AG09319 (cell line): ENCODE measurements at places on chromosomes 2 and 18.

GRCh38 chr2:72949642-72950041 lies 32.3 kb downstream of the EMX1 start:
- no peak for DNase-seq

- DNase-seq: no peak
Observed at GRCh38 chr18:45228796-45229388, 386.4 kb upstream of the SLC14A2 start.

DNA sequence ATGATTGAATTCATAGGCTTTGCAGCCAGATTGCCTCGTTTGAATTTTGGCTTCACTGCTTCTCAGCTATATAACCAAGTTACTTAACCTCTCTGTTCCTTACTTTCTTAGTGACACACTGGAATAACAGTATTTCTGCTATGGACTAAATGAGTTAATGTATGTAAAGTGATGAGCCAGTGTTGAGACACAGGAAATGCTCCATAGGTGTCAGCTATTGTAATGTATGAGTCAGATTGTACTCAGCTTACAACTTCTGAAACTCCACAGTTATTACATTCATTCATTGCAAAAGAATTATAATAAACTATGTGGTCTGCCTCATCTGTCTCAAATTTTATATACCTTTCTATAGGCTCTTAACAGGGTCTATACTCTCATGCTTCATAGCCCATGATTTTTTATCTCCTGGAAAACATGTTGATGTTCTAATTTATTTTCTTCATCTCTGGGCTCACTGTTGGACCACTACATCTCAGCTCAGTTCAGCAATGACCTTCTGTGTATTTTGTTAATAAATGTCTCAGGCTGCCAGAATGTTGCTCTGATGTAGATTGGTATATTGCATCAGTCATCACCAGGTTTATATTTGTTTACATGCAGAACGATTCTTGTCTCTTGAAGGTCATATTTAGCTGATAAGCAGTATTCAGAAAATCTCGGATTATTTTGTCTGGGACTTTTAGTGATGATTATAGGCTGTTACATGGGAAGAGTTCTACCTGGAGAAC lies 76.2 kb downstream of the MAP3K20 start:
- DNase-seq: peak; percentile 15

- DNase-seq: peak; percentile 47
Observed at GRCh38 chr2:66433945-66434678, 813 bp upstream of the MEIS1 start.

- DNase-seq: no peak
Observed at GRCh38 chr18:76502551-76502950, 7.5 kb upstream of the ZNF516 start.

DNA sequence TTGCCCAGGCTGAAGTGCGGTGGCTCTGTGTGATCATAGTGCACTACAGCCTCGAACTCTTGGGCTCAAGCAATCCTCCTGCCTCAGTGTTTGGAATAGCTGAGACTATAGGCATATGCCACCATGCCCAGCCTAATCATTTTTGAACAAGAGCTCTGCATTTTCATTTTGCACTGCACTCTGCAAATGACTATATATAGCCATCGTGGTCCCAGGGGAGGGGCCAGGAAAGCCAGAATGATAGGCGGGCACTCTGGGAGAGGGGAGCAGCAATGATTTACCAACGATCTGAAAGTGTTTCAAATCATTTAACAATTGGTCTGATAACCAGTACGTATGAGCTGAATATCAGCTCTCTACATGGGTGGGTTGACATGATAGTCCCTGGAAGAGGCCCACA lies 22.3 kb upstream of the ST3GAL5 start:
- no peak for DNase-seq

- no peak for DNase-seq
Observed at GRCh38 chr2:99184811-99185210, 3.8 kb downstream of the MRPL30 start.

DNA sequence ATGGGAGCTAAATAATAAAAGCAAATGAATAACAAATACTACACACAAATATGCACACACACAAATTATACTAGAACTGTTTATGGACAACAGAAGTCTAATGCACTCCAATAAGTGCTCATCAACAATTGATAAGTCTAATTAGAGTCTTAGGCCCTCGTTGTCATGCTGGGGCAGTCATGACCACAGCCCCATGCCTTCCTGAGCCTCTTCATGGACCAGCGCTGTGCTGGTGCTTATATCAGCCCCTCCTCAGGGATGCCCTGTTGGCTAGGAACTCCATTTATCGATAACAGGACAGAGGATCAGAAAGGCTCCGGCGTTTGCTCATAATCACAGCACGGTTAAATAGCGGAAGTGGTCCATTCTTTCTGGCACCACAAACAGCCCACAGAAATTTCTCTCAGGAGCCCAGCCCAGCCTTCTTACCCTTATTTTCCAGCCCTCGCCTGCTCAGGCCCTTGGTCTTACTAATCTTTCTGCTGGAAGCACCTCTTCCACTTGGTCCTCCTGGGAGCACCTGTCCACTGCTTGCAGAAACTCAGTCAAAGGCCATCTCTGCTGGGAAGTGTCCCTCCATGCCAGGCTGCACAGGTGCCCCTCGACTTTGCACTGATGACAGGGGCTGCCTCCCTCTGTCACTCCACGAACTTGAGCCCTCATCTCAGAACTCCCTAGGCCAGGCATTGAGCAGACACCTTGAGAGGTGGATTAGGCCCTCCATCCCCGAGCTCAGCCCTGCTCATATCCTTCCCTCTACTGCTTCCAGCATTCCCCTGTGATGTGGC lies 500.2 kb upstream of the HS6ST1 start:
- DNase-seq: no peak

GRCh38 chr2:67625178-67625577 lies 228.0 kb downstream of the ETAA1 start:
- DNase-seq: no peak

- DNase-seq: no peak
Observed at GRCh38 chr2:224776795-224777558, 60.8 kb upstream of the CCDC195 start.

- no peak for DNase-seq
Observed at GRCh38 chr18:48004577-48004976, 74.1 kb upstream of the SMAD2 start.

GRCh38 chr2:201307876-201308275 lies 47.5 kb downstream of the CASP8 start:
- DNase-seq: no peak

GRCh38 chr2:101395545-101396315 lies 8.4 kb upstream of the CREG2 start:
- no peak for DNase-seq

GRCh38 chr18:7605705-7606104 lies 38.6 kb downstream of the PTPRM start:
- no peak for DNase-seq

DNA sequence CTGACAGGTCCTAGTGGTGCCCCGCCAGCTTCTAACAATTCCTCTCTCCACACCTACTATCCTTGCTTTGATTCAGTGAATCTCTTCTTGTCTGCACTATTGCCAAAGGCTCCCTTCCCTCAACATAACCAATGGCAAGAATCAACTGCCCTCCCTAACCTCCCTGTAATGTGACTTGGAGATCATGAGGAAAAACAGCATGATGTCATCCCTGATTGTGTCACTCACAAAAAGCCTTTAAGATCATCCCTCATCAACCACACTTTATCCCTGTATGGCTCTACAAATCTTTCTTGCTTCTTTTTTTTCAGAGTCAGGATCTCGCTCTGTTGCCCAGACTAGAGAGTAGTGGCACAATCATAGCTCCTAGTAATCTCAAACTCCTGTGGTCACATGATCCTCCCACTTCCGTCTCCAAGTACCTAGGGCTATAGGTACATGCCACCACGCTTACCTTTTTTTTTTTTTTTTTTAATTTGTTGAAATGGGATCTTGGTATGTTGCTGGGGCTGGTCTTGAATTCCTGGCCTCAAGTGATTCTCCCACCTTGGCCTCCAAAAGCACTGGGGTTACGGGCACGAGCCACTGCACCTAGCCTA lies 19.7 kb downstream of the SAP130 start:
- DNase-seq: no peak

GRCh38 chr2:38733300-38733971 lies 17.7 kb downstream of the SRSF7 start:
- no peak for DNase-seq

- DNase-seq: no peak
Observed at GRCh38 chr2:176495826-176496225, 226.6 kb downstream of the MTX2 start.

GRCh38 chr2:173124441-173124840 lies 48.8 kb downstream of the MAP3K20 start:
- no peak for DNase-seq

DNA sequence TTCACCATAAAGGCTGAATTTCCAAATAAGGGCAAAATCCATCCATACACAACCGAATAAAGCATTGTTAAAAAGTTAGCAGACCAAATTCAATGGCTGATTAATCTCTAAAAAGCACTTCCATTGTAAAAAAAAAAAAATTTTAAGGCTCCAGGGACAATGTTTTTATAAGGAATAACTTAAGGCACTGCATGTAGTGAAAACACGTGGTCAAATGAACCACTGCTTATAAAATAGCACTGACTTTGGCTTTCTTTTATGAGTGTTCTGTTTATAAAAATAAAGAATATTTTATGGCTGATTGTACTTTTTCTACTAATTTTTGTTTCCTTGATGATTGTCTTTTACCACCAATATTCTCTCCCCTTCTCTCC lies 409.3 kb upstream of the KCNH7 start:
- no peak for DNase-seq

DNA sequence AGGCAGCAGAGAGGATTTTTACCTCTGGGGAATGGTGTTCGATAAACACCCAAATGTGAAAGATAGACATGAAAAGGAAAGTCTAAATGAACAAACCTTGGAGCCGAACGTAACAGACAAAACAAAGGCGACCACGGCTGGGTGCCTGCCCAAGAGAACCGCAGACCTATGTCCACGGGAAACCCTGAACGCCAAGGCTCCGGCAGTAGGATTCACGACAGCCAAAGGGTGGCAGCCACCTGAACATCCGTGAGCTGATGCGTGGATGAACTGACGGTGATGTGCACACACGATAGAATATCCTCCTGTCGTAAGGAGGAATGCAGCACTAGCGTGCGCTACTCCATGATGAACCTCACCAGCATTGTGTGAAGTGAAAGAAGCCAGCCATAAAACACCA lies 85.6 kb downstream of the MBP start:
- no peak for DNase-seq

DNA sequence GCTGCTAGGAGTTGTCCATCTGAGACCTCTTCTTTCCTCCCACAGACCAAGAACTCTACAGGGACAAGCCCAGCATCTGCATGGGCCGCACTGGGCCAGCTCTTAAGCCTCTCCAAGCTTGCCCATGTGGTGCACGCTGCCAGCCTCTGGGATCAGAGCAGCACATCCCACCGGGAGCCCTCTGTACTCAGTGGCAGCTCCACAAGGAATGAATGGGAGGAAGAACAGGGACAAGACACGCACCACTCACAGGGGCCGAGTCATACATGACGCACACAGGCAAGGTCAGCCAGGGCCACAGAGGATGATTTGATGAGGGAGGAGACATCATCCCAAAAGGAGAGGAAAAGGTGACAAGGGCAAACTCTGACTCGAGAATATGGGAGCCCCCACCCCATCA lies 268.3 kb downstream of the KLHL29 start:
- no peak for DNase-seq

GRCh38 chr2:176817061-176817565 lies 395.5 kb upstream of the HNRNPA3 start:
- no peak for DNase-seq

DNA sequence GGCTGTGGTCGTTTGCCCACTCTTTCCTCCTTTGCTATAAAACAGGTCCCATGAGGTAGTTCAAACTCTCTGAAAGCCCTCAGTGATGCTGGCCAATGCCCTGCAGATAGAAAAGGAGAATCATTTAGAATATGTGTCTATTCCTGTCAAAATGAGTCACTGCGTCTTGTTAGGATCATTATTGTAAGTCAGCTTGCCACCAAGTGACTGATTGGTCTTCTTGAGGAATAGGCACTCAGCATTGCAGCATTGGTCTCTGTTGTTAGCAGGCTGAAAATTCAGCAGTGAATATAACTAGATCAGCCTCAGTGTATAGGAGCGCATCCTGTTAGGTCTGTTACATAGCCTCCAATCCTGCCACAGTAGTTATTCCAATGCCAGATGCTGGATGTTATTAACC lies 28.9 kb downstream of the PRKRA start:
- no peak for DNase-seq

GRCh38 chr18:13406736-13407135 lies 188.2 kb downstream of the LDLRAD4 start:
- no peak for DNase-seq

DNA sequence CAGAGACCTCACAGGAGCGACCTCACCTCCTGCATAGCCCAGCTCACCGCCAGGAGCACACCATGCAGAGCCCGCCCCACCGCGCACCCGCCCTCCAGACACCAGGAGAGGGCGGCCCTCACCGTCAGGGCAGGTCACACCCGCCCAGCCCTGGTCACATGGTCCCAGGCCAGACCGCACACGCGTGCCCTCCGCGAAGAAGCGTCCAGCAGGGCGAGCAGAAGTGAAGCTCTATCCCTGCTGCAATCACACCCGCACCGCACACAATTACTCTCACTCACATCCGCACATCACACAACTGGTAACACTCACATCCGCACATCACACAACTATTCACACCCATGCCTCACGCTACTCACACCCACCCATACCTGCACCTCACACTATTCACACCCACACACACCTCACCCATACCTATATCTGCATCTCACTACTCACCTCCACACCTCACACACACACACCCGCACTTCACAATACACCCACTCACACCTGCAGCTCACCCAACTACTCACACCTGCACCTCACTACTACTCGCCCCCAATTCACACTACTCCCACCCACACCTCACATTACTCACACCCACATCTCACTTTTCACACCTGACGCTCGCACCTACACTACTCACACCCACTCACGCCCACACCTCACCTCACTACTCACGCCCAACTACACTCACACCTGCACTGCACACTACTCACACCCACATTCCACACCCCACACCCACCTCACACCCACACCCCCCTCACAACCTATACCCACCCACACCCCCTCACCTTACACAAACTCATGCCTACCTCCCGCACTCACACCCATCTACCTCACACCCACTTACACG lies 242.0 kb downstream of the HDAC4 start:
- DNase-seq: no peak

DNA sequence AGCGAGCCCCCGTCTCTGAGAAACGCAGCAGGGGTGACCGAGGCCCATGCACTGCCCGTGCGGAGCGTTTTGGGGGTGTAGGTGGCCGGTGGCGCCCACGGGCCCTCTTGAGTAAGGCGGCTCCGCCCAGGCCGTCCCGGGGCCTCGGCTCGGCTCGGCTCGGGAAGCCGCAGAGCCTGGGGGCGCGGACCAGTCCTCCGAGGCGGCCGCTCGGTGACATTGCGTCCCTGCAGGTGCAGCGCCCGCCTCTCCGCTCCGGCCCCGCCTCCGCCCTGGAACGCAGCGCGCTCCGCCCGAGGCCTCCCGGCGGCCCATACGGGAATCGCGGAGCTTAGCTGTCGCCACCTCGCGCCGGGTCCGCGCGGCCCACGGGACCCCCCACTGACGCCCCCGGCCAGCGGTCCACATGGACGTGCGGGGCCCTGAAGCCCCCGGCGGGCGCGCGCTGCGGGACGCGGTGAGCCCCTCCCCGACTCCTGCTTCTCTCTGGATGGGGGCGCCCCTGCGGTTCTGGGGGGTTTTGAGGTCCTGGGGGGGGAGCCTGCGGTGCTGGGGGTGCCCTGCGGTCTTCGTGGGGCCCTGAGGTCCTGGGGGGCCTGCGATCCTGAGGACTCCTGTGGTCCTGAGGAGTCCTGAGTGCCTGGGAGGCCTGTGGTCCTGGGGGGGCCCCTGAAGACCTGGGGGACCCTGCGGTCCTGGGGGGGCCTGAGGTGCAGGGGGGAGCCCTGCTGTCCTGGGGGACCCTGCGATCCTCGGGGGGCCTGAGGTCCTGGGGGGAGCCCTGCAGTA lies at the start of gene HSBP1L1:
Gene HSBP1L1 (plus strand): TSS at position 314 of the 789 bp plus-strand sequence. CDS start 93 bp downstream, at position 407.
- no peak for DNase-seq
